ENCODE measurements at places on chromosomes 4 and X.

GRCh38 chr4:69689599-69689998, 36.6 kb upstream of the UGT2A1 start:
- peak; percentile 26 for DNase-seq

DNA sequence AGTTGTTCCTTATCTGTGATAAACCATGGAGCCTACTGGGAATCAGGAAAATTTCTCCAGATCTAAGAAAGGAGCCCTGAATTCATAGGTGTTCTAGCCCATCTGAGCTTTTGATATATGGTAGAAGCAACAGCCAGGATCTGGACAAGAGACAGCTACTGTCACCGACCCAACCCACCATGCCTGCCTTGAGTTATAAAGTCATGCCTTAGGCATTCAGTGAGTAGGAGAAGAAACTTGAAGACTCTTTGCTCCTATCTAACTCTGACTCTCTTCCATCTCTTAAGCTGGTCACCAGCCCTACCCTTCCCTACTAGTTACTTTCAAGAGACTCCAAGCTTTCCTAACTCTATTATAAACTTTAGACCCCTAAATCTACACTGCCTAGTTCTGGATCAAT, 83.9 kb upstream of the FAM9B start:
- peak; percentile 24 for DNase-seq

GRCh38 chr4:55763996-55764395, 55.6 kb upstream of the EXOC1L start:
- no peak for DNase-seq

DNA sequence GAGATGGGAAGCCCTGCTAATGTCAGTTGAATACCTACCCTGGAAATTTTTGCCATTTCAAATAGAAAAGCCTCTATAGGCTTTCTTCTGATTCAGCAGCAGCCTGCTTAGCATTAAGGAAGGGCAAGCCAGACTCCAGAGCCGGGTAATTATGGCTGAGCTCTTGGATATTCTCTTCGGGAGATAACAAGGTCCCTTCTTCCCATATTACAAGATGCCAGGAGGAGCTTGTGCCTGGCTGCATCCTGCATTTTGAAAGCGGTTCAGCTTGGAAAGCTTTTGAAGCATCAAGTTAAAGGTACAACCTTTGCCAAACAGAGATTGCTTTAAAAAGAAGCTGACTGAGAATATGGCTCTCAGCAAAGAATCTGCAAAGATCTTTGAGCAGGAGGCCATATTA, 399.6 kb upstream of the RPS6KA3 start:
- DNase-seq: no peak

GRCh38 chr4:123588631-123589241, 192.1 kb downstream of the SPRY1 start:
- peak; percentile 57 for DNase-seq

DNA sequence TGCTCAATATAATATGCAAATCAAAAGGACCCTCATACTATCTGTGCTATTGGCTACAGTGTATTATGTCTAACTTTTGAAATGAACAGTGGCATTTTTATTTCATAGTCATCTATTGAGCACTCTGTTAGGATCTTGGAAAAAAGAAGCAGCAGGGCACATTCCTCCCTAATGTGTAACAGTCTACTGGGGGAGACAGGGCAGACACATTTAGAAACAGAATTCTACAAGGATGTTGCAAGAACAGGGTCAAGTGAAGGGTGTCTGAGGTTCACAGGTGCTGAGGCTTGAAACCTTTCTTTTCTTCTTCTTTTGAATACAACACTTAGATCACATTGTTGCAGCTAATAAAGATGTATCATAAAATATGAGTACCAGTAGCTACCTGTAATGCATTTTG, 129.7 kb upstream of the SLC4A4 start:
- DNase-seq: peak; percentile 86

GRCh38 chr4:151992332-151993154, 231.7 kb upstream of the GATB start:
- no peak for DNase-seq

All from AG08395 (cell line).